ENCODE measurements at places on chromosomes 4 and X.

- no peak for DNase-seq
Observed at GRCh38 chr4:121778991-121779628, 14.1 kb upstream of the SMIM43 start.

- DNase-seq, result no peak
Observed at GRCh38 chrX:129938081-129938480, 32.1 kb downstream of the UTP14A start.

GRCh38 chr4:159363361-159363760 lies 260.5 kb downstream of the RAPGEF2 start:
- no peak for DNase-seq

DNA sequence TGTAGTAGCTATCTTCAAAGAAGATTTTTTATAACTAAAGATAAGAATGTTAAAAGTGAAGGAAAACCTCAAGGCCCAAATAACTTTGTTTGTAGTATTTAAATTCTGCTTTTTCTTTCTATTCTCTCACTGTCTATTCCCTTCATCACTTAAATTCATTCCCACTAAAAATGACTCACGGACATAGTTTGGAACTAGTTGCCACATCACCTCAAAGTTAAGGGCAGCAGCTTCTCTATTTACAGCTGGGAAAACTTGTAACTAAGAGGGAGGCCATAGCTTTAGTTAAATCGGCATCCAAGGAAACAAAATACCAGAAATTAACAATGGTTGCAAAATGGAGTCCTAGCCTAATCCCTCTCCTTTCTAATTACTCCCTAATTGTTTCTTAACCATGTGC lies 325.4 kb upstream of the MAGEB2 start:
- no peak for DNase-seq

GRCh38 chr4:106092361-106093040 lies 197.2 kb downstream of the NPNT start:
- no peak for DNase-seq

DNA sequence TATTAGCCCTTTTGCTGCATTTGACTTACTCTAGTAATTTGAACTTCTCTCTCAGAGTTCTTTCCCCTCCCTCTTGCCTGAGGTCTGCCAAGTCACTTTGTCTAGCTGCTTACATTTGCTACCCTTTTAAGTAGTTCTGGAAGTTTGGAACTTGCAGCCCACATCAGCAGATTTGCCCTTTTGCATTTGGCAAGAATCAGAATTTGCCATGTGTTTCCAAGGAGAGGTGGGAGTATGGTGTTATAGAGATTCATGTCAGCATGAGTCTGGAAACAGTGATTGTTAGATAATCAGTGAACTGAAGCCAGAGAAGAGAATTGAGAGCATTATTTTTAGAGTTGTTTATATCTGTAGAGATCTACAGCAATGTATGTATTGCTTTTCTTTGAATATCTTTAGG lies 52.1 kb downstream of the KLHL34 start:
- no peak for DNase-seq

DNA sequence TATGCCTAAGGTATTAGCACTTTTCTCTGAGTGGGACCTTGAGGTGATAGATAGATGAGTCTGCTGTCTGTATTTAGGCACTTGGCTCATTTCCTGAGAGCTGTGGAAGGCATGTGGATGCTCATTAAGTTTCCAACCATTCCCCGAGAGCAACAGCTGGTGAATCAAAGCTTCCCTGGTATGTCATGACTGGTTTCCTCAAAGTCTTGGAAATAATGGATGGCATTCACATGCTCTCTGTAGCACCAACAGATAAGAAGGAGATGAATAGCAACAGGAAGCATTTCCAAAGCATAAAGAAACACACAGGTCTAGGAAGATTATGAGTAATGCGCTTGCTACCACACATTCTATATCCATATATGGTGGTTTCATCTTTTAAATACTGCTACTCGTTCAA lies 118.3 kb upstream of the ETNPPL start:
- peak; percentile 34 for DNase-seq

DNA sequence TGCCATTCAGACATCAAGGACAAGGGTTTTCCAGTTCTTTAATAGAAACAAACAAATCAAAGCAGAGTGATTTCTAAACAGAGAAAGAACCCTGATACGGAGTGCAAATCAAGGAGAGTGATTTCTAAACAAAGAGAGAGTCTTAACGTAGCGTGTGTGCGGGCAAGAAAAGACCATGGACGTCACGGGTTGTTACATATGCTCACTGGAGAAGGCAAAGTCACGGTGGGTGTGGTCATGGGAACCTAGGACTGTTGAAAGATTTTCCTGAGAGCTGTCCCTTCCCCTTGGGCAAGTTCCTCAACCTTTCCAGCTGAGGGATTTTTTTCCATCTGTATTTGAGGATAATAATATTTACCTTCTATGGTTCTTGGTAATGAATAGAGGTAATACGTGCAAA lies 95.0 kb upstream of the SLC34A2 start:
- peak; percentile 23 for DNase-seq

DNA sequence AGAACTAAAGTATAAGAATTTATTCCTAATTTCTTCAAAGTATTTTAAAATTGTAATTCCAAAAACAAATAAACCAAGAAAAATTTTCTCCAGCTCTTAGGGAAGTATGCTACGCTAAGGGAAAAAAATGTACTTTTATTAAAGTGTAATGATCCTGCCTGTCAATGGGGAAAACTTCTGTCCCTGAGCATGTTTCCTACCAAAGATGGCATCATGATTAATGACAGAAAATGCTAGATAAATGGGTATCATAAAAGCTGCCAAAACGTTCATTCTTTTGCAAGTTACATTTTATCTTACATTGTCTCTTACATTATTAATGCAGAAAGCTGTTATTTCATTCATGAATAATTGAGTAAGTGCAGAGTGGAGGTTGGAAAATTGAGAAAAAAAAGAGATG lies 443.4 kb downstream of the TECRL start:
- DNase-seq, result no peak
